ENCODE measurements at places on chromosomes 5 and 9.

GRCh38 chr9:100700689-100701318, 122.9 kb downstream of the CAVIN4 start:
- DNase-seq = no peak

GRCh38 chr9:4258320-4259090, 41.4 kb downstream of the GLIS3 start:
- DNase-seq = no peak

GRCh38 chr5:136015003-136015375, 13.8 kb upstream of the TGFBI start:
- no peak for DNase-seq

- DNase-seq = no peak
These were observed 14.3 kb downstream of the GPX3 start for GRCh38 chr5:151034422-151035379.

- no peak for DNase-seq
These were observed 82.2 kb downstream of the TRIO start for GRCh38 chr5:14225173-14225834.

DNA sequence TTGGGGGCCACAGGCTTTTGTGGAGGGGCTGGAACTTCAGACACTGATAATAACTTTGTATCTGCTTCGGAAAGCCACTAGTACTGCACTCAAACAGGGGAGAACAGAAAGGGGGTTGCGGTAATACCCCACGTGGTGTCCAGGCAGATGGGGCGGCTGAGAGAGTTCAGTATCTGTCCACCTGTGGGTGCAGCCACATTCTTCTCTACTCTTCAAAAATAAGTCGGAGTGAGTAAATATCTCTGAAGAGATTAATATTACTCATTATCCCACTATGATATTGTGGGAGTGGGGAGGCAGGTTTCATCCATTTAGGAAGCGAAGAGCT, 102.1 kb upstream of the SSBP2 start:
- no peak for DNase-seq

DNA sequence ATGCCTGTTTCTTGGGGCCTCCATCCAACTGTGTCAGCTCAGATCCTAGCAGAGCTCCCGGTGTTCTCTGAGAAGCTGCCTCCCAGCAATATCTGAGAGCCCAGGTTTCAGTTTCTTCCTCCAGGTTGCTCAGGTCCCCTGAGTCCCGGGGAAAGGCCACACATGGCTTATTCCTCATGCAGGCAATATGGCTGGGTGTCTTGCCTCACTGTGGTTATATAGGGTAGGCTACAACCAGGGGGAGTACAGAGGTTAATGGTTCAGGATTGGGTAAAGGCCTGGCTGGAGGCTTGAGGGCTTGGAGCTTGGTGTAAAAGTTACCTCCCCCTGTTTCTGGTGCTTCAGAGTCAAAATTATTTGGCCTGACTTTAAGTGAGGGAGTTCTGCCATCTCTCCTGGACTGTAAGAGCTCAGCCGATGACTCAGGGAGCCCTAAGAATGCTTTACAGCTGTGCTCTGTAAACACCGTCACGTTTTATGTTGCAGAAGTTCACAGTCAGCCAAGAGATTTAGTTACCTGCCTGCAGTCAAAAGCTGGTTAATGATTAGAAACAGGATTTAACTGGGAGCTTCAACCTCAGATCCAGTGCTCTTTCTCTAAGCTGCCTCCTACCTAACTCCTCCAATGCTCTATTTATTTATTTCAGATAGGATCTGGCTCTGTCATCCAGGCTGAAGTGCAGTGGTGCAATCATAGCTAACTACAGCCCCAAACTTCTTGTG, 24.3 kb upstream of the UBAP2 start:
- DNase-seq = no peak

DNA sequence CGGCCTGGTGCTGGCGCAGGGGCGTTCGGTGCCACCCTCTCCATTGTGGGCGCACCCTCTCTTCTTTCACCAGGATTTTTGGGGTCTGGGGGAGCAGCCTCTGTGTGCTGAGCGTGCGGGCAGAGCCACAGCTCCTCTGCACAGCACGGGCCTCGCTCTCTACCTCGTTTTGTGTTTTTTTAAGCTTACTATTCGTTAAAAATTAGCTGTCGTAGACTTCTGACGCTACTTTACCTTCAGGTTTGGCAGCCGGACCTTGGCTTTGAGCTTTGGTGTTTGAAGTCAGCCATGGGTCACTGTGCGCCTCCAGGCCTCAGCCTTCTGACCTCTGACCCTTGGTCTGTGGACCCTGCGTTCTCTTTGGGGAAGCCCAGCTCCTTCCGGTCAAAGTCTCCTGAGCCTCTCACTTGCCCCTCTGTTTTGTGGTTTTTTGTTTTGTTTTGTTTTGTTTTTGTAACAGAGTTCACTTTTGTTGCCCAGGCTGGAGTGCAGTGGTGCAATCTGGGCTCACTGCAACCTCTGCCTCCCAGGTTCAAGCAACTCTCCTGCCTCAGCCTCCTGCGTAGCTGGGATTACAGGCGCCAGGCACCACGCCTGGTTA, 88.2 kb upstream of the CACNA1B start:
- no peak for DNase-seq

DNA sequence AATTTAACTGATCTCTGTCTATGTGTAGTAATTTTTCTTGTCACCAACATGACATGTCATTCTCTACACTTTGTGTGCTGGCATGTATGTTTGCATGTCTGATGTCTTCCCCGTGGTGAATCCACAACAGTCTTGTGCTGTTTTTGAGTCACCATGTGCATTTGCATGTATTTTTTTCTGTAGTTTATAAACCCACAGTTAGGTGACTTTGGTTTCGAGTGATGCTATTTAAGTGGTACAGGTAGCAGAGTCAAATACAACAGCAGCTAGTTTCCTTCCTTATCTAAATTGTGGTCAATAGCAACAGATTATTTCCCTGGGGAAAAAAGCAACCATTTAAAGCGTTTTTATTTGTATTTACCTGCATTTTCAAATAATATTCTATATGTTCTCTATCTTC, 89.9 kb upstream of the FSD1L start:
- DNase-seq = no peak

DNA sequence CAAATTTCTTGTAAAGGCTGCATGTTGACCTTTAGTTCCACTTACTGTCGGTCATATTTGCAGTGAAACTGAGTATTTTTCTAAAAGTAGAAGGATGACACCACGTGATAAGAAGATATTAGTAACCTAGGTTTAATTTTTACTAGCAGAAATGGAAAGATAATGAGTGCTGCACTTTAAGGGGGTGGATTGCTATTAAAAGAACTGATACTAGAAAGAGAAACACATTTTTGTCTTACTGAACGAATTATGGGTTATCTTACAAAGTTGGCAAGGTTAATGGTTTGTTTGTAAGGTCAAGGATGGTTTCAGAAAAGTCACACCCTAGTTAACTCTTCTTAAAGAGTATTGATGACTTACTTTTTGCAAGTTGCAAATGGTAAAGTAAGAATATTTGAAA, 2.4 kb downstream of the MACIR start:
- no peak for DNase-seq

- no peak for DNase-seq
These were observed 455.0 kb upstream of the FTMT start for GRCh38 chr5:121396716-121397115.

GRCh38 chr5:81788329-81788728, 37.4 kb upstream of the SSBP2 start:
- DNase-seq = no peak

GRCh38 chr9:136587944-136588662, 42.3 kb upstream of the NOTCH1 start:
- no peak for DNase-seq

DNA sequence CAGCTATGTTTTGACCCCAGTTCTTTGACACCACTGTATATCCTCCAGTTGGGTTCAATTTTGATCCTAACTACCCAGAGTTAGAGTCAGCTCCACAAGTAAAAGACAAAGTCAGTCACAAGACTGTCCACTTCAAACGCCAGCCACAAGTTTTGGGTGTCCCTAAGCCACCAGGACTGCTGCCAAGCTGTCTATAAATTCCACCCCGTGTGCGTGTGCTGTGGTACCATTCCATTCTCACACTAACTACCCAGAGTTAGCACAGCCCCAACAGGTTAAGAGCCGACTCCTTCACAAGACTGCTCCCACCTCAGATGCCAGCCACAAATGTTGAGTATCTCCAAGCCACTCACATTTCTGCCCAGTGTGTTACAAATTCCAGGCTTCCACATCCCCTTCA, 56.7 kb downstream of the APC start:
- DNase-seq = no peak

DNA sequence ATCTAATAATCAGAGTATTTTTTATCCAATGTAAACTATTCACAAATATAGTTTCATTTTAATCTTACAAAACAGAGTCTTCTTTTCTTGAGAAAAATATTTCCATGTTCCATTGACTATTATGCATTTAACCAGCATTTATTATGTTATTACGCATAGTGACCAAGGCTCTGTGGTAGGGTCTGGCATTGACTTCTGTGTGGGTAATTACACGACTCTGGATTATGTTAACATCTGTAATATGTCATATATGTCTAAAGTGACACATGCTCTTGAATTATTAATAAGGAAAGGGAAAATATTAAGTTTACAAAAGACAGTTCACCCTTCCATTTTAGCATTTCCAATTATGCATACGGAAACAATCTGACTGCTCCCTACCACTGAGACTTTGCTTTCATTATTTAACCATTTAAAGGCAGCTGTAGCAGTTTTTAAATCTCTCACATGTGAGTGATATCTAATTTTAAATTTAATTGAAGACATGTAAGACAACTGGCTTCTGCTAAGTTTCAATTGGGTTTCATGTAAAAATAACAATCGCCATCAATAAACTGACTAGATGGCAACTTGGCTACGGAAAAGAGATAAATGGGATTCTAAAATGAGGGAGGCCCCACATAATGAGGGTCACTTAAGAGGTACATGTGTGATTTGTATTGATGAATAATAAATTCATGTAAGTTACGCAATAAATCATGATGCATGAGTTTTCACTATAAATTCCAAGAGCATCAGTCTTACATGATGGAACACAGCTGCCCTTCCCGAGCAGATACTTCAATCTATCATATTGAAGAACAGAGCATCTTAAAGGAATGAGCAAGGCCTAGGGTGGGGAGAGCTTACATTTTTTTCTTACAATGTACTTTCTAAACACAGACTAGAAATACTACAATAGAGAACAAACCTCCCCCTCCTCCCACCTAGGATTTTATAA, 1056.8 kb downstream of the MAT2B start:
- DNase-seq = no peak

GRCh38 chr9:125272697-125273096, 11.1 kb downstream of the GAPVD1 start:
- DNase-seq = no peak

GRCh38 chr5:38445374-38446028, 110.9 kb downstream of the LIFR start:
- no peak for DNase-seq

GRCh38 chr9:36141761-36142160, 5.2 kb downstream of the GLIPR2 start:
- DNase-seq = no peak

DNA sequence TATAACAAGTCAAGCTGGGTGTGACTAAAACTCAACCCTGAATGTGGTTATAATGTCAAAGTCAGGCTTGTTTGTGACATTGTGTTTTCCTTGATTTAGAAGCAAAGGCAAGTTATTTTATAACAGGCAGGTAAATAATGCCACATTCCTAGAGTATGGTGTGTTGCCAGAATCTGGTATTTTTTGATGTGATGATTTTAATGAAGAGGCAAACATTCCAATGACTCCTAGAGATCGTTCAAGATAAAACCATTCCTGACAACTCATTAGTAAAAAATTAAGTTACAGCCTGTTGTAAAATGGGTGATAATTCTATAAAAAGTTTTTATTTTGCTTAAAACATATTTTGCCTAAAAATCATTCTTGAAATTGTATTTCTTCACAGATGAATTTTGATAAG, 60.0 kb downstream of the RAB14 start:
- no peak for DNase-seq

DNA sequence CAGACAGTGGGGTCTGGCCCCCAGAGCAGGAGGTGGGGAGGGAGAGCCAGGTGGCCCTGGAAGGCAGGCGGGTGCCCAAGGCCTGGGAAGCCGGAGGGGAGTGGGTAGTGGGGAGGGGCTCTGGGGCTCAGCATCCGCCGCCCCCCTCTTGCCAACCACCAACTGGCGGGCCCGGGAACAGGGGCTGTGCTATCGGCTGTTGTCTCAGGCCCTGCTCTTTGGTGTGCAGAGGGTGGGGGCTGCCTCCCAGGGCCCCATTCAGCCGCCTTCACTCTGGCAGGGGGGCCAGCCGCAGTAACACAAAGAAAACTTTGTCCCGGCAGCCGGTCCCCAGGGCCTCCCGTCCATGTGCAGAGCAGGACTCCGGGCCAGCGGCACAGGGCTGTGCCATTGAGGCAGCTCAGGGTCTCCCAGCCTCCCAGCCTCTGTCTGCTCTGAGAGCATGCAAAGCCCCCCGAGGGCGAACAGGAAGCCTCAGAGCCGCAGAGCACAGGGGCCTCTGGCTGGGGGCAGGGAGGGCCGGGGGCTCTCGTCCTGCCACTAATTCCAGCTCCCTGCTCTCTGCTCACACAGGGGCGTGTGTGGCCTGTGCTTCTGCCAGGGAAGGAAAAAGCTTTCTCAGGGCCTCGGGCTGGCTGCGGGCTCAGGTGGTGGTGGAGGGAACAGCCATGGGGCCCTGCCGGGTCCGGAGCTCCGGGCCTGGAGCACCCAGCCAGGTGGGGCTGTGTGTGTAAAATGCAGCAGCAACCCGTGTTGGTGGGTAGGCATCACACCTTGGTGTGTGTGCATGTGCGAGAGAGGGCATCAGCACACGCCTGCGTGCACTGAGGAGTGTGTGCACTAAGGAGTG, 54.2 kb upstream of the NOTCH1 start:
- DNase-seq = no peak

DNA sequence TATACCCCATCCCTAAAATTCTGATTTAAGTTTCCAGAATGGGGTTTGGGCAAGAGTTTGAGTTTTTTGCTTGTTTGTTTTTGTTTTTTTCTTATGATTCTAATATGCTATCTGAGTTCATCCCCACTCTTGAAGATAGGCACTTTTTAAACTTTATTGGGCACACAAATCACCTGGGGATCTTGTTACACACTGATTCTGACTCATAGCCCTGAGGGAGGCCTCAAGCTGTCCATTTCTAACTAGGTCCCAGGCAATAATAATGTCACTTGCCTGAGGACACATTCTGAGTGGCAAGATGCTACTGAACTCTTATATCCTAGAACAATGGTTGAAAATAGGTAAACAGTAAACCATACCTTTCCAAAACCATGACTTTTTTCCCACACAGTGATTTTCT, 22.8 kb upstream of the ABLIM3 start:
- no peak for DNase-seq

DNA sequence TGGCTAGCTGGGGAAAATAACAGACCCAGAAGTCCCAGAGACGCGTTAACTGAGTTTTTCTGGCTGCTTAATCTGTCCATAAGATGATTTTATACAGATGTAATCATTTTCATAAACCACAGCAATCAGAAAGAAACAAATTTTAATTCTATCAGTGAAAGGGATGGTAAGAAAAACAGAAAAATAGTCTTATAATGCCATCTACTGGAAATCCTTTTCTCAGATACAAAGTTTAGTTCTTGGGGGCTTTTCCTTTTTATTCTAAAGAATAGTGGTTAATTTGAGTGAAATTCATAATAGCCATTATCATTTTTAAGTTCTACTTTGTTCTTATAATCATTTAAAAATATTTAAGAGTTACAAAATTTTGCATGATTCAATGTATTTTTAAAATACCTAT, 44.4 kb downstream of the DROSHA start:
- DNase-seq = no peak

- DNase-seq = no peak
These were observed 301.8 kb upstream of the PRR16 start for GRCh38 chr5:120162321-120162720.

GRCh38 chr5:91027405-91028139, 355.5 kb downstream of the ARRDC3 start:
- DNase-seq = no peak

GRCh38 chr9:134756098-134756497, 114.5 kb downstream of the COL5A1 start:
- DNase-seq = no peak

Data from activated CD8-positive, alpha-beta memory T cell treated with anti-CD3 and anti-CD28 coated beads for 1 hour (primary cell).